ENCODE measurements at places on chromosomes 4 and X. TPM values are rescaled to one million over a fixed set of nuclear protein-coding genes. Genes with fewer than 3 reads are reported as not detected.

DNA sequence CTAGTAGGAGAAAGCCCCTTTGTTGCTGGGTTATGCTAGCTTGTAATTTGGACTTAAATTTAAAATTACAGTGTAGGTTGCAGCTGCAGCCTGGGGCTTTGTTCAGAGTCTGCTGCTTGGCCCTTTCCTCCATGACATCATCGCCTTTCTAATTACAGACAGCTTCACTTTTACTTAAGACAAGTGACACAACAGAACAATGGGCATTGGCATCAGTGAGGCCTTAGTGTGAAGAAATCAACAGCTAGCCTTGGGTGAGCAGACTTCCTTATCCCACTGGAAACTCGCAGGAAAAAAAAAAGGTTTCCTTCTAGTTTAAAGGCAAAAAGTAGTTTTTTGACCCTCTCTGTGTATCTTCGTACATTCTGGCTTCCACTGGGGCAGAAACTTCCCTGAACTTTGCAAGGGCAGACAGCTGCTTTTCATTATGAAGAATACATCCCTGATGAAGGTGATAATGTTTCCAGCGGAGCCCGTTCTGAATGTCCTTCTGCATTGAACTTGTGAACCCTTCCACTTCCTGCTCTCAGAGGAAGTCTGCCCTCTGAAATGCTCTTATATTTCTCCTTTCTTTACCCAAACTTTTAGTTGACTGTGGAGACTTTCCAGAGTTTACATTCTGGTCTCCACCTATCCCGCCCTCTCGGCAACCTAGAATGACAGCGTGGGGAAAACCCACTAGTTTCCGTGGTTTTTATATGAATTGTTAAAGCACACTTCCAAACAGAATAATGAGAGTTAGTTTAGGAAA is 123.2 kb upstream of the FAM9C start:
- no peak overlapping the region for H3K4me3 ChIP-seq
- peaks cover 4% of the 10 kb centered on the region for H3K4me1 ChIP-seq
- H3K27ac ChIP-seq, result peak overlapping the region; percentile 79
- H3K36me3 ChIP-seq, result no peaks in the 10 kb centered on the region
- DNase-seq, result no peak
- H3K27me3 ChIP-seq, result peaks cover 11% of the 10 kb centered on the region

DNA sequence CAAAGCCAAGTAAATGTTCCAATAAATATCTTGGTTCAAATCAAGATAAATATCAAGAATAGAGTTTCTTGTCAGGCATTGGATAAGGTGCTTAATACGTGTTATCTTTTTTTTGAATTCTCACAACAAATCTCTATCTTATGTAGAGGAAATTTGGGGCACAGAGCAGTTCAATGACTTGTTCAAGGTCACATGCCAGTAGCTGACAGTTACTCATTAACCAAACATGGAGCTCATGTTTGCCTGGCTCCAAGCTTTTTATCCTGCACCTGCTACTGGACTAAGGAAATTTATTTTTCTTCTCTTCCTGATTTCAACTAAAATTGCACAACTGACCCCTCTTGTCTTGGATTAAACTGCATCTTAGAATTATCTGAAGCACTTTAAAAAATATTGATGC is 76.3 kb downstream of the ATP10D start:
- no peaks in the 10 kb centered on the region for H3K4me1 ChIP-seq
- DNase-seq, result no peak
- no peak overlapping the region for H3K27ac ChIP-seq
- H3K4me3 ChIP-seq, result no peak overlapping the region

The APBB2 gene
- 13.3 TPM for polyA plus RNA-seq

The PRDM5 gene
- polyA plus RNA-seq, result 3.3 TPM

The HMX1 gene
- not detected for polyA plus RNA-seq

The DGKK gene
- 0.02 TPM for polyA plus RNA-seq

Measured in lung (tissue), 17 donors.